ENCODE measurements at places on chromosomes 16 and 17. TPM values are rescaled to one million over a fixed set of nuclear protein-coding genes. Genes with fewer than 3 reads are reported as not detected.

SLC5A2 gene
- total RNA-seq: 0.53 TPM

CA10 gene
- total RNA-seq: not detected

GRAPL gene
- 18.4 TPM for total RNA-seq

EDC4 gene
- 130 TPM for total RNA-seq

CMTM1 gene
- total RNA-seq: 10.6 TPM

SNAI3 gene
- 14.4 TPM for total RNA-seq

DNA sequence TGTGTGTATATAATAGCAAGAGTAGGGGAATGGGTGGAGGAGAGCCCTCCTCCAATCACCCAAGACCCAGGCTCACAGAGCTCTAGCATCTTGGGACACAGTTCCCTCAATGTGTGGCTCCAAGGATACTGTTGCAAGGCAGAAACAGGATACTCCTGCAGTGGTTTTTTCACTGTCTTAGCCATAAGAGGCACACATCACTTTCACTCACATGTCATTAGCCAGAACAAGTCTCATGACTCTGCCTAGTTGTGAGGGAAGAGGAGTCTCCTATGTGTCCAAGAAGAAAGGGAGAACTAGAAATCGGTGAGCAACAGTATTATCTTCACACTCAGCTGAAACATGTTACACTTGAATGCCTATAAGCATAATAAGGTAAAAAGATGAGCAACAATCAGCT lies 11.1 kb upstream of the NUDT7 start:
- no peak for DNase-seq

DNA sequence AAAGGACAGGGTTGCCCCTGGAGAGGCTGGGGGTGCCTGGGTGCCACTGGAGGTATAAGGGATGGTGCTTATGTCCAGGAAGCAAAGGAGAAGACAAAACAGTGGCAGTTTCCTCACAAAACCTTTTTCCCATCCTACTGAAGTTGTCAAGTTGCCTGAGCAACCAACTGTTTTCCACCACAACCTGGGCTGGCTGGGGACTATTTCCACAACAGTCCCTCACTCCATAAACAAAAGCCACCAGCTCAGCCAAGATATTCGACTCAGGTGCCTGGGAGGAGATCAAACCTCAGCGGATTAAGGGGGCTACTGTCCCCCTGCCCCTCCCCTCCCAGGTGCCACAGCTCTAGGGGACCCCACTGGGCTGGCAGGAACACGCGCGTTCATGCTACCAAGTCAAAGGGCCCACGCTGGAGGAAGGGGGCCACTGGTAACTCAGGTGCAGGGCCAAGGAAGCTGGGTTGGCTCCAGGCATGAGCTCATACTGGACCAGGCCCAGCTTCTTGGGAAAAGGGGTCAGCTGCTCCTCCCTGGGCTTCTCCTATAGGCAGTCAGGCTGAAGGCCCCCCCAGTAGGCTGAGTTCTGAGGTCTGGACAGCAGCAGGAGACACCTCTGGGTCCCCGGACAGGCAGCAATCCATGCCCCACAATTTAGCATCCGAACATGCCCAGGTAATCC lies 45.7 kb upstream of the MRPS23 start:
- DNase-seq: no peak

DNA sequence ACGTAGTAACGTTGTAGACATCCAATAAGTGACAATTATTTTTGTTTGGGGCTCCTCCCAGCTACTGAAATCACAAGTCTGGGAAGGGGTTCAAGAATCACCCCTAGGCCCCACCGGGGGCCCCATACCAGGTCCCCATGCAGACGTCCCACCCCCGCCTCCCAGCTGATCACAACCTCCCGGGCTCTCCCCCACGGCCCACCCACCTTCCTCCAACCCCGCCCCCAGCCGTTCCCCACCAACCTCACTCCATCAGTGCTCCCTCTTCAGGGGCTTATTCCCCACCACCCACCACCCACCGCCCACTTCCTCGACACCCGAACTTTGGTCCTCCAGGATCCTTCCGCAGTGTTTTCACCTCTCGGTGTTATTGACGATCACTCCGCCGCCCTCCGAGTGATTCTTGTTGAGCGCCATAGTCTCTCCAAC lies 240 bp downstream of the WBP2 start:
- no peak for DNase-seq

GRCh38 chr17:81253358-81254131 lies 14.4 kb downstream of the NDUFAF8 start:
- peak; percentile 63 for DNase-seq

GRCh38 chr16:11150190-11150589 lies 105.8 kb downstream of the SOCS1 start:
- DNase-seq: no peak

DNA sequence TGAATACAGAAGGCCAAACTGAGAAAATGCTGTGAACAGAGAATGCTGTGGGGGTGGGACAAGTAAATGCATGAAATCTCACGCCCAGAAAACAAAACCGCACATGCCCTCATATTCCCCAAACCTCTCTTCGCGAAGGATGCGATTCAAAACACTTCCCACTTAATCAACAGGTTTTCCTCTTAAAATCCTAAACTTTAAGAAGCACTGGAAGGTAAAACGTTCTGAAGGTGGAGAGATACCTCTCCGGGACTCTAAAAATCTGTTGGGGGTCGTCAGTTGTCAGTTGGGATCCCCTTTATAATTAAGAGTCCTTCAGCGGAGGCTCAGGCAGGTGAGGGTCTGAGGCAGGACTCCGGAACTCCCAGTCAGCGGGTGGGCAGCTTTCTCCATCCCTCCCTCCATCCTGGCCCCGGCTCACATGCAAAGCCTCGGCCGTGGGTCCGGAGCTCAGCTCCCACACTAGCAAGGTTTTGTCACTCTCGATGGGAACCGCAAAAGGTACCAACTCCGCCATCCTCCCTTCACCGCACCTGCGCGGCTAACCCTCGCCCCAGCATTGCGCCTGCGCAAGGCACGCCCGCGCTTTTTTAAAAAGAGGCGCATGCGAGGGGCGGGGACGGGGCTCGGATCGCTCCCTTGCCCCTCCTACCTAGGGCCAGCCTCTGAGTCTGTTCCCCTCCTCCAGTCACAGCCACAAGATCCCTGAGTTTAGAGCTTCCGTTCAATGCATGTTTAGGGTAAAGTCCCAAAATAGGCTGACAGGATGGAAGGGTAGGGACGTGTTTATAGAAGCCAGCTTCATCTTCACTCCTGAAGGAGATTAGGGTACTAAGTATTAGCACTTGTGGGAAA lies at the start of gene RDM1:
Gene RDM1, minus strand, starts transcription at position 563 of the 855 bp plus-strand sequence. Its CDS starts 46 bp downstream, at position 517.
- peak; percentile 96 for DNase-seq

- no peak for DNase-seq
These were observed 75.5 kb upstream of the IRX6 start for GRCh38 chr16:55248494-55248893.

All from activated naive CD8-positive, alpha-beta T cell treated with anti-CD3 and anti-CD28 coated beads, Interleukin-2, amount 10 ng/mL, durations not matched to agents 7 days and 5 days (primary cell).